ENCODE measurements at places on chromosomes 13 and 19.

DNA sequence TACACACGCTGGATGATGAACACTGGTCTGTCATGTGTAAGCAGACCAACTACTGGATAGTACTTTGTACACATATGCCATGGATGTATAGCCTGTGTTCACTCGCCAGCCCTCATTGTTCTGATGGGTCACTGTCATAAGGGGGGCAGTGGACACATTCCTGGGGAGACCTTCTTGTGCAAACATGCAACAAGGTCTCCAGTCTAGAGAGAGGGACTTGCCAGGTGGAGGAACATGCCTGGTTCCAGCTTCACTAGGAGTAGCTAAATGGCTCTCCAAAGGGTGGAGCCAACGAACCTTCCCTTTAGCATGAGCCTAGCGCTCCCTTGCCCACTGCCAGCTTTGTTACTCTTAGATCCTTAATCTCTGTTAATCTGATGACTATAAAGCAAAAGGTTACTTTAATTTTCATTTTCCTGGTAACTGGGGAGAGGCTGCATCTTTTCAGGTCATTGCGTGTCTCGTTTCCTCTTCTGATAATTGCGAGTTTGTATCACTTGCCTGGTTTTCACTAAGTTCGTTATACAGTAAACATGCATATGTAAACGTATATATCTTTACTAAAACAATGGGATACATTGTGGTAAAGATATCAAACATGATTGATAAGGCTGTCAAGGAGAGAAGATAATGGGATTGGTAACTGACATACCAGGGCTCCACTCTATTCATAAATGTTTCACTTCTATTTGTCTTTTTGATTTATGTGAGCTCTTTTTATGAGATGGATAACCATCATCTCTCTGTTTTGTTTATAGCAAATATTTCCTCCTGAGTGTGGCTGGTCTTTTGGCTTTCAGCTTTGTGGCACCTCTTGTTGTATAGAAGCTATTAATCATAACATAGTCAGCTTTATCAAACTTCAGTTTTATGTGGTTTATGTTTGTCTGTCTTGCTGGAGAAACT, 235.2 kb upstream of the SGCG start:
- no peak for DNase-seq

DNA sequence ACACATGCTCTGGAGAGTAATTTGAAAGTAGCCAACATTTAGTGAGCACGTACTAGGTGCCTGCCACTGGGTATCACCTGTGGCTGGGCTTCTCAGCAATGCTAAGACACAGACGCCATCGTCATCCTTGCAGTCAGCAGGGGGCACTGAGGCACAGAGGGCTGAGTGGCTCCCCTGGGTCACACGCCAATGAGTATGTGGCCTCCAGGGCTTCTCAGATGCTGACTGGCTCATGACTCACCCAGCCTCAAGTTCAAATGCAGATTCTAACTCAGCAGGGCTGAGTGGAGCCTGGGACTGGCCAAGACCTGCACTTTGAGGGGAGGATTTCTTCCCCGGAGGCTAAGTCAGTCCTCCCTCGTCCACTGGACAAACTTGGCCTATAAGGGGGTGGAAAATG, 115.1 kb upstream of the CACNA1A start:
- DNase-seq = peak; percentile 88

DNA sequence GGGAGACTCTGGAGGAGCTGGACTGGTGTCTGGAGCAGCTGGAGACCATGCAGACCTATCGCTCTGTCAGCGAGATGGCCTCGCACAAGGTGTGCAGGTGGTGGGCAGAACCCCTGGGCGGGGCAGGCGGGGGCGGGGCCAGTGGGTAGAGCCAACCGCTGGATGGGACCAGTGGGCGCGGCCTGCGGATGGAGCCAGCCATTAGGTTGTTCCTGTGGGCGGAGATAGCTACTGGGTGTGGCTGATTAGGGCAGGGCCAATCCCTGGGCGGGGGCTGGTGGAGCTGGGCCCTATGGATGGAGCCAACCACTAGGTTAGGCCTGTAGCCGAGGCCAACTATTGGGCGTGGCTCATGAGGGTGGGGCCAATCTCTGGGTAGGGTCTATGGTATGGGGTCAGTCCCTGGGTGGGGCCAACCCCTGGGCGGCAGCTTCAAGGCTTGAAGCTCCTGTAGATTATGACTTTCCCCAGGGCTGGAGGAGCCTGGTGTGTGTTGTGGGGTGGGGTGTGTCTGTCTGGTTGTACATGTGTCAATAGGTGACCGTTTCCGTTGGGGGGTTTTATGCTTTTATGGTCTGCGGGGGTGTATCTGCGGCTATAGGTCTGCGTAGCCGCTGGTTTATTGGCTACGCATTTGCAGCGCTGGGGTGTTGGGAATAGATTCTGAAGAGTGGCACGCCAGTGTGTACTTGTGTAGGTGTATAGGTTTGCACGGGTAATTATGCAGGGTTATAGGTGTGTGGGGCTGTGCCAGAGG, 30.7 kb downstream of the PDE4A start:
- DNase-seq = peak; percentile 94

DNA sequence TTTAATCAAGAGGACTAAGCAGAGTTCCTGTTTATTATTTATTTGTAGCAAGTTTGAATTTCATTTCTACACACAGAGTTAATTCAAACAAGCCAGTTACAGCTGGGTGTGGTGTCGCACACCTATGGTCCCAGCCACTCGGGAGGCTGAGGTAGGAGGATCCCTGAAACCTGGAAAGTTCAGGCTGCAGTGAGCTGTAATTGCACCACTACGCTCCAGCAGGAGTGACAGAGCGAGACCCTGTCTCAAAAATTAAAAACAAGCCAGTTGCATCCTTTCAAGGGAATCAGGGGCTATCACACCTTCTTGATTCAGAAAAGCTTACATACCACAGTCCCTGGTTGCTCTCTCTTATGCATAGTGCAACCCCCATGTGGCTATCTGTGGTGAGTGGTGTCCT, 19.8 kb downstream of the ZNF586 start:
- DNase-seq = no peak

- DNase-seq = no peak
Observed at GRCh38 chr19:7668842-7669241, at the start of gene RETN. Gene RETN (plus strand): TSS chr19:7669049. CDS start chr19:7669327, 278 bp downstream.

DNA sequence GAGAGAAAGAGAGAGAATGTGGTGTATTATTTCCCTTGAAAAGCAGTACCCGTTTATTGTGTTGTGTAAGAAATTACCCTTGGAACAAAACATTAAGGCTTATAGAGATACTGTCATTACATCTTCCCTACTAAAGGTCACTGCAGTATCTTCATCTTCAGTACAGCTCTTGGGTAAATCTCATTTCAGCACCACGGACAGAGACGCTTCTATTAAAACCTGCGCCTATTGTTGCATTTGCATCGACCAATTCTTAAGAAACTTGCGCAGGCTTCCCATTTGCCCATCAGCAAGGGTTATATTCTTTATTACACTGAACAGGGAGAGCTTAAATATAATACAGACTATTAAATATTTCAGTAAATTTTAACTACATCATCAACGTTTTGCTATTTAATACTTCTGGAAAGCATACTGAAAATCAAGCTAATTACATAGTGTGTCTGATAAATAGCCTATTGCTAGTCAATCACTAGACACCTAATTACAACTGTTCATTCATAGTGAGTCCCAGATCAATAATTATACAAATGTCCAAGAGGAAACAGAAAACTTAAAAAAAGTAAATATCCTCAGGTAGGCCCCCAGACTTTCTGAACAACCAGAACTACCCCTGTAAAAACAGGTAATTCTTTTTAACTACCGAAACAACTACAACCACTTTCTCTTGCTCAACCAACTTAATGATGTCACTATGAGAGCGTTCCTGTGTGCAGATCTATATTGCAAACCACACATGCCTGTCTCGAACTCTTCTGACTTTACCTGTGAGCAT, 350.6 kb downstream of the LIG4 start:
- no peak for DNase-seq

DNA sequence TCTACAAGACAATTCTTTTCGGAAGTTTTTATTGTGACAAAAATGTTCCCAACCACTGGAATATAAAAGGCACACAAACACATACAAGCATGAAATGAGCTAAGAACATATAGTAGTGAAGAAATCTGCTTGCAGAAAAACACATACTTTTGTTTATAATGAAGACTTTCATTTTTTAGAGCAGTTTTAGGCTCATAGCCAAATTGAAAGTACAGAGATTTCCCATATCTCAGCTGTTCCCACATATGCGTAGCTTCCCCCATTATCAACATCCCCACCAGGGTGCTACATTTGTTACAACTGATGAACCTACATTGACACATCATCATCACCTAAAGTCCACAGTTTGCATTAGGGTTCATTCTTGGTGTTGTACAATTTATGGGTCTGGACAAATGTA, 249.4 kb downstream of the KCTD12 start:
- no peak for DNase-seq

- DNase-seq = no peak
Observed at GRCh38 chr13:102792396-102792795, 6.4 kb downstream of the POGLUT2 start.

GRCh38 chr13:81021284-81021840, 680.4 kb upstream of the SPRY2 start:
- no peak for DNase-seq

GRCh38 chr19:50717026-50717723, 2.4 kb downstream of the SHANK1 start:
- no peak for DNase-seq

DNA sequence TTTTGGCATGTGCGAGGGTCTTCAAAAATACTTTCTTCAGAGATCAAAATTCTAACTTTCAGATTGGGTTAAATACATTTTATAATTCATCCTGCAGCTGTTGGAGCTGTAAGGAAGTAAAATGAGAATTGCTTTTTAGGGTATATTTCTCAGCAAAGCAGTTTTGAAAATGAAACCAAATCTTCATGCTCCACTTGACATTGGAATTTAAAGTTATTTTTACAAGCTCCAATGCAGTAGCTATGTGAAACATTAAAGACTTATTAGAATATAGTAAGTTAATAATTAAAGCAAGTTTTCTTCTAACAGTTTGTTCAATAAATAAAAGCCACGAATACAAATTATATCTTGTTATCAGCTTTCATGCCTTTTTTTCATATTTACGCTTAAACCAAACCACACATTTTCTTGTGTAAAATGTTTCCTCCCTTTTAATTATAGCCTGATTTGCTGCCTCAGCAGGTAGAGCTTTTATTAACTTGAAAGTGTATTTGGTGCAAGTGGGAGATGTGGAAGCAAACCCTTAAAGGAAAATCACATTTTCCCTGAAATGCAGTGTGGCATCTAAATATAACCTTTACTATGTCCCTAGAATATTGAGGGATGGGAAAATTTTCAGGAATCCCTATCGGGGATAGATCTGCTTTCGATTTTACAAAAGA, 12.4 kb upstream of the MICU2 start:
- DNase-seq = no peak

DNA sequence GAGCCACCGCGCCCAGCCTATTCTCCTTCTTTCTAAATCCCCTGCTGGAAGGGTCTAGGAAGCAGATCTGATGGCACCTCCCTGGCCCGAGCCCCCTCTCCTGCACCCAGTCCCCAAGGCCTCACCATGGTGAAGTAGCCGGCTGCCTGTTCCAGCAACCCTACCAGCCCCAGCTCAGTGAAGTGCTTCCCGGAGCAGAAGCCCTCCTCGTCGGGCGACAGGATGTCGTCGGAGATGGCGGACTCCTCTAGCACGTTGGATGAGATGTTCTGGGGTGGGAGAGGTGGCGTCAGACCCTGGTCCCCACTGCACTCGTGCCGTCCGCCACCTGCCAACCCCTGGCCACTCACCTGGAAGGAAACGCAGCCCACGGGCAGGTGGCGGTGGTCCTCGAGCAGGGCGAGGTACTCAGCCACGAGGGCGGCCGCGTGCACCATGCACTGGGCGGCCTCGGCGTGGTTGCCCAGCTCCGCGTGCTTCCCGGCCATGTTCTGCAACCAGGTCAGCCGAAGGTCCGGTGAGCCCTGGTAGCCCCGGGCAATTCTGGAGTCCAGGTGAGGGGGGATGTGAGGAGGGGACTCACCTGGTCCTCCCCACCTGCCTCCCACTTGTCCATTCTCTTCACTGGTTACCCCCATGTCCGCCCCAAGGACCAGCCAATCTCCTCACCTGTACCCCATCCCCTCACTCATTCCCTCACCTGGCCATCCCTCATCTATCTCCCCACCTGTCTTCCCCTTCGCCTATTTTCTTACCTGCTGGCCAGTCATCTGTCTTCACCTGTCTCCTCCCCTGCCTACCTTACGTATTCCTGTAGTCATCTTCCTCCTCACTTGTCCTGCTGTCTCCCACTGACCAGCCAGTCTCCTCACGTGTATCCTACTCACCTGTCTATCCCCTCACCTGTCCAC, 11.5 kb upstream of the KANK2 start:
- DNase-seq = peak; percentile 24

GRCh38 chr13:88450515-88450914, 779.3 kb downstream of the SLITRK5 start:
- DNase-seq = no peak

GRCh38 chr19:8877854-8878705, 45.9 kb downstream of the MBD3L1 start:
- no peak for DNase-seq

DNA sequence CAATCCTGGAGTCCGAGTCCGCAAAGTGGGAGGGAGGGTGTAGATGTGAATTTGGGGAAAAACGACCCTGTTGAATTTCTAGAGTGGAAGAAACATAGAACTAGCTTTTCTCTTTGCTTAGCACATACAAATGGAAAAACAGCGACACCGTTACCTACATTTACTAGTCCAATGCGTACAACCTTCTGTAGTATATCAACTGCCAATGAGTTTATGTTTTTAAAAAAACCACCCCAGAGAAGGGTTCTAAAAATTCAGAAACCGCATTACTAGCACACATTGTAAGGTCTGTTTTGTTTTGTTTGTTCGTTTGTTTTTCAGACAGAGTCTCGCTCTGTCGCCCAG, 332 bp upstream of the SUPT20H start:
- DNase-seq = no peak

GRCh38 chr13:110113284-110113764, 193.6 kb downstream of the COL4A1 start:
- no peak for DNase-seq

- DNase-seq = no peak
Observed at GRCh38 chr19:7434391-7434790, 54.4 kb downstream of the PEX11G start.

GRCh38 chr19:17824339-17824738, 3.0 kb upstream of the INSL3 start:
- DNase-seq = no peak

- no peak for DNase-seq
Observed at GRCh38 chr13:110637747-110638146, 22.4 kb downstream of the NAXD start.

GRCh38 chr19:53132141-53132991, at the start of gene ZNF415:
Gene ZNF415 (minus strand): TSS chr19:53132910. CDS start chr19:53122676, 10,234 bp downstream.
- DNase-seq = peak; percentile 88
